ENCODE measurements at places on chromosomes 1 and 21. TPM values are rescaled to one million over a fixed set of nuclear protein-coding genes. Genes with fewer than 3 reads are reported as not detected.

DNA sequence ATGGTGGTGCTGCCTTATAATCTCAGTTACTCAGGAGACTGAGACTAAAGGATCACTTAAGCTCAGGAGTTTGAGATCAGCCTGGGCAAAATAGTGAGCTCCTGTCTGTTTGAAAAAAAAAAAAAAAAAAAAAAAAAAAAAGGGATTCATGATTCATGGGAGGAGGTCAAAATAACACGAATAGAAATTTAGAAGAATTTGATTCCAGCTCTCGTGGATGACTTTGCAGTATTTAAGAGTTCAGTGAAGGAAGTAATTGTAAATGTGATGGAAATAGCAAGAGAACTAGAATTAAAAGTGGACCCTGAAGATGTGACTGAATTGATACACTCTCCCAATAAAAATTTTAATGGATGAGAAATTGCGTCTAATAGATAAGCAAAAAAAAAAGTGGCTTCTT, 15.8 kb downstream of the AUNIP start:
- DNase-seq, result no peak

PCP4 gene
- 5.4 TPM for total RNA-seq

DNA sequence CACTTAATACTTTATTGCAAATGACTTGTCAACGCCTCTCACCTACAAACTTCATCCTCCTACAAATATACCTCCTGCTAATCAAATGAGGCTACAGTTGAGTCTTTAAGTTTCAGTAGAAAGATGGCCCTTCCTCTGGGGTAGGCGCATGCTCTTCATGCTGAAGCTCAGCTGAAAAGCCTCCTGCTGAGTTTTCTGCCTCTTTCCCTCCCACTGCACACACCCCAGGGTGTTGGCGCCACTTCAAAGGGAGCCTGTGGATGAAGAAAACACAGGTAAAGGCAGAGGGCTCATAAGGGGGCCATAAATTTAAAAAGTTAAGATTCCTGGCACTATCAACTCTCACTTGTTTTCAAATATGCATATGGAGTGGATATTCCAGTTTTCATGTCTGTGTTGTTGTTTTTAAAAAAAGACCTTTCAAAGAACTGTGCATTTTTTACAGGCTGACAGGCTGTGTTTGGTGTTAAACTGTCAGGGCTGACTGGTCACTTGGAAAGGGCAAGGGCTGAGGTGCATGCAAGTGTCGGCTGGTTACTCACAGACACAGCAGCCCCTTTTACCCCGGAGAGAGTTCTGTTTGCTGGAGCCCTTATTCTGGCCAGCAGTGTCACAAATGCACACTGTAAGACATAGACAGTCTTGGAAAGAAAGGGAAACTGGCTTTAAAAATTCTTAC, 42.9 kb upstream of the LGALS8 start:
- DNase-seq, result no peak

NADK gene
- total RNA-seq, result 26.9 TPM

GRCh38 chr1:17966341-17966740, 141.3 kb upstream of the IGSF21 start:
- no peak for DNase-seq

RNF187 gene
- total RNA-seq, result 85.4 TPM

DNA sequence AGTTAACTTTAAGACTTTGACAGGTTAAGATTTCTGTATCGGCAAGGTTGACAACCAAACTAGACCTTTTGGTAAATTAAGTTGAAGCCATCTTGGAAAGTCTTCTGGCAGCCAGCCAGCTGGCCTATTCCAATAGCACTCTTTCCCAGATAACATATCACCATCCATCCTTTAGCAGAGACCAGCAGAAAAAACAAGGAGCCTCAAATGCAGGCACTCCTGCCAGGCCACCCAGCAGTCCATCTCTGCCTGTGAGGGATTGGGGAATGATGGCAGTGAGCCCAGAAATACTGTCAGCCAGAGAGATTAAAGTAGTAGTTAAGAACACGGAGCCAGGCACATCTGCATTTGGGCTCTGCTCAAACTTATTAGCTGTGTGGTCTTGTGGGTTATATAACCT, 19.4 kb downstream of the ZBTB40 start:
- DNase-seq, result peak; percentile 80

S100A7 gene
- not detected for total RNA-seq

- DNase-seq, result no peak
These were observed 40.4 kb downstream of the RHBG start for GRCh38 chr1:156409439-156409838.

GRCh38 chr1:209404577-209404976, 178.9 kb upstream of the CAMK1G start:
- DNase-seq, result no peak

DNA sequence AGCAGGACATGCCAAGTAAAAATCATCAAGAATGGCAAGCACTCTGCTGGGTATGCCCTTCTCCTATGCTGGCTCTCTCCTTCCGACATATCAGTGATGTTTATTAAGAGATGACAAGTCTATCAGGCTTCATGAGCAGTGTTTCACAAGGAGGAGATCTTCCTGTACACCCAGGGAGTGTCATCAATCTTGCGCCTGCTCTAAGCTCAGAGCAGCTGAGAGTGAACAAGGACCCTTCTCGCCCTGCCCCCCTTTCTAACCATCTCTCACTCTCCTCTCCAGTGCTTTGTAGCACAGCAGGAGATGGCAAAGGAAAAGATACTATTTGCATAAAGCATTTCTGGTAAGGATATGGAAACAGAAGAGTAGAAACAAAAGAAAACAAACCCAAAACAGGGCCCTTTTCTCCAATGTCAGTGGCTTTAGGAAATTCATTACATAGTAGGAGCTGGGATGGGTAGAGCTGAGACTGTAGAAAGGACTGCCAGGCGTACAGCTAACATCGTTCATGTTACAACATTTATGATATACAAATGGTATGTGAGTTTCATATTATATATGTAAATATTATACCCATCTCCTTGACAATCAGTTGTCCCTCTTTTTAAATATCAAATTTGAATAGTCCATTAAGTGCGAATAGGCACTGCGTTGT, 201.7 kb downstream of the NUF2 start:
- DNase-seq, result no peak

C4BPA gene
- total RNA-seq, result not detected

- no peak for DNase-seq
These were observed 737.6 kb downstream of the PLA2G4A start for GRCh38 chr1:187566354-187566753.

GRCh38 chr1:211641942-211642341, 33.5 kb downstream of the NEK2 start:
- no peak for DNase-seq

TMEM125 gene
- total RNA-seq, result not detected

AUNIP gene
- not detected for total RNA-seq

DNA sequence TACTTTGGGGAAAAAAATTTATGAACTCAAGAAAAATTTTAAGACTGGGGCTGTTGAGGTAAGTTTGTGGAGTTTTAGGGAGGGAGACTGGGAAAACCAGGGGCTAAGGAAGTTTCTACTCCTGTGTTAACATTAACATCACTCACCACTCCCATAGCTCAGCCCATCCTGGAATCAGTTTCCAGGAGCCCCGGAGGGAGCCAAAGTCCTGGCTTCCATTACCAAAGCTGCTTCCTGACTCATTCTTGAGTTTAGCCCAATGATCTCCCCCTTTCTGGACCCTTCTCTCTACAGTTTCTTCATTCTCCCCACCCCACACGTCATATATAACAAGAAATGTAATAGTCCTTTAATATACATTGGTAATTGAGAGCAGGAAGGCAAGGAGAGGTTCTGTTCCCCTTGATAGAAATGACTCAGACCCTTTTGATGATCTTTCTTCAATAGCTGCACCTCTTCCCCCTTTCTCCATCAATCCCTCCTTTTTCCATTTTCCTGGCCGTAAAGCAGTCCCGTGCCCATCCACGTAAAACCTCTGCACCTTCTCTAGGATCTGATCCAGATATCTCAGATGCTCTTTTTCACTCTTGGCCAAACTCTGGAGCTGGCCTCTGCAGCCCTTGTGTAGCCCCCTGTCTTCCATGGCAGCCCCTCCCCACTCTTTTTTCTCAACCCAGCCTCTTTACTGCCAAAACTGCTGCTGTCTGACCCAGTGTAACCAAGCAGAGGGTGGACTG, 4.6 kb upstream of the PIAS3 start:
- no peak for DNase-seq

DNA sequence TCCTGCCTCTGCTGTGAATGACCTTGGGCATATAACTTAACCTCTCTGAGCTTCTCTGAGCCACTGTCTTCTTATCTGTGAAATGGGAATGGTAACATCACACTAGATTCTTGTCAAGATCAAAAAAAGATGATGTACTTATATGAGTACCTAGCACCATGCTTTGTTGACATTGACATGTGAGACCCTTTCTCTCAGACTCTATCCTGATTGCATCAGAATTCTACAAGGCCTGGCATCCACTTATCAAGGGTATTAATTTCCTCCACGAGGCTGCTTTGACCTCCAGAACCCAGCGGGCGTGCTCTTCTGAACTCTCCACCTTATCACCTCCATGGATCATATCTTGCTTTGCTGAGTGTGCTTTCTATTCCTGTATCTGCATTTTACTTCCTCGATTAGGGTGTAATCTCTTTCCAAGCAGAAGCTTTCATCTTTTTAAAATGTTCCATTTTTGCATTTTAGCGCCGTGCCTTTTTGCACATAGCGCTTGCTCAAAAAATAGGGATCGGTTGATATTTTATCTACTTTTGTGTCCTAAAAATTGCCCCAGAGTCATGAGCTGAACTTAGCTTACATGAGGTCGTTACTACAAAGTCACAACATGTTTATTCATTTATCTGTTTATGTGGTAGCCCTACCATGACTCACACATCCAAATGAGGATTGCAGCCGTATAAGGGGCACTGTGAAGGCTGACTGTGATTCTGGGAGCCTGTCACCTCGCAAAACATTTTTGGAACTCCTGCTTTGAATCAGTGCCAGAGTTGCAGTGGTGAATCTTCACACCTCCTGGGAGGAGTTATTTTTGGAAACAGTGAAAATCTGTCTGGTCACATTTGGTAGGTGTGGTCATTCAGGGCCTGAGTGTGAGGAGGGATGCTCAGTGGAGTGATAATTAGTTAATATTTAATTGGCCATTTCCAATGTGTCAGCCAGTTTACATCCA, 63.2 kb downstream of the IER5 start:
- no peak for DNase-seq

- DNase-seq, result no peak
These were observed 17.4 kb upstream of the PRDM16 start for GRCh38 chr1:3051270-3052268.

DNA sequence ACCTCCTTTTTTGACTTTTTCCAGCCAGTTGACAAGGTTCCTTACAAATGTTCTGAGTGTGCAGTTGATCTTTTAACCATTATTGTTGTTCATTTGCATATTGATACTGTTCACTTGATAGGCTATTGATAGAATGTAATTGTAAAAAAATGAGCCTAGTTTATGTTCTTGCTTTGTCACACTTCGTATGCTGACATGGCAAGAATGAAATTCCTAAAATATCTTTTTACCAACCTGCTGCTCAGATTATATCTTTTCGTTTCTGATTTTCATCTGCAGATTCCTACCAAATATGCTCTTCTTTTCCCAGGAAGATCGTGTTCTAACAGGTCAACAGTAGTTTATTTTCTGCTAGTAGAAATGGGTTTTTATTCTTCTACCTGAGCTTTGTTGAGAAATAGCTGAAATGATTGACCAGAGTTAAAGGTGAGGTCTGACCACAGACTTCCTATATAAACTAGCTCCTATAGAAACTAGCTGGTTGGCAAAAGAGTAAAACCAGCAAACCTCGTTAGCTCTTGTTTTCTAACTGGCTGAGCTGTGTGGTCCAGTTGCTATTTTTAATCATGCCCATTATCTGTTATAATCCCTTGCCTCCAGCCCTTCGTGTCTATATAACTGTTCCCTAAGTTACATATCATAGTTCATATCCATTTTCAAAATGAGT, 174.8 kb downstream of the HS2ST1 start:
- DNase-seq, result no peak

- DNase-seq, result no peak
These were observed 180.6 kb downstream of the PAPPA2 start for GRCh38 chr1:176643536-176643935.

DNA sequence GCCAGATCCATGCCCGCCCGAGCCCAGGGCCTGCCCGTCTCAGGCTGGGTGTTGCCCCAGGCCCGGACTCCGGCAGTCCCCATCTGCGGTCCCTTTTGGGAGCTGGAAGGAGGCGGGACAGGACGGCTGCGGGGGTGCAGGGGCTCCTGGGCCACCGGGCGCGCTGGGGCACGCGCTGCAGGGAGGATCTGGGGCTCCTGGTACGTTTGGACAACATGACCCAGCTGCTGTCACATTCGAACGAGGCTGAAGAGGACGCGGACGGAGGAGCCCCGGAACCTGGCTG, 6.6 kb upstream of the CALML6 start:
- DNase-seq, result no peak

IKBKE gene
- 0.62 TPM for total RNA-seq

HMGN2 gene
- 150 TPM for total RNA-seq

- DNase-seq, result no peak
These were observed 2.5 kb downstream of the WLS start for GRCh38 chr1:68229650-68230483.

IL10RB gene
- total RNA-seq, result 8.9 TPM

GRCh38 chr1:3906672-3907020, 6.6 kb upstream of the C1orf174 start:
- DNase-seq, result no peak

DNA sequence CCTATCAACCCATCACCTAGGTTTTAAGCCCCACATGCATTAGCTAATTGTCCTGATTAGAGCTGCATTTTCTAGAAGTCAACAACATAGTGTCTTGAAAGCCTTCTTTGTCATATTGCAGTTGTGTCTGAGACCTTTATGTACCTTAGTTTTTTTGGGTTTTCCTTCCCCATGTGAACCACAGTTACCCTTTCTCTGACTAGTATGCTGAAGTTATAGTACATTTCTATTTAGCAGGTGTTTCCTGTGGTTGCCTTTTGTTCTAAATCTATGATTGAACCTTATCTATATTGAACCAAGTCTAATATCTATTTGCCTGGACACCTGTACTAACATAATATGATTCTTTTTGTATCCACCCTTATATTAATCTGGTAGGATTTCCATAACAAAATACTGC, 135.6 kb downstream of the ST6GALNAC3 start:
- no peak for DNase-seq

GLUL gene
- 433 TPM for total RNA-seq

DNA sequence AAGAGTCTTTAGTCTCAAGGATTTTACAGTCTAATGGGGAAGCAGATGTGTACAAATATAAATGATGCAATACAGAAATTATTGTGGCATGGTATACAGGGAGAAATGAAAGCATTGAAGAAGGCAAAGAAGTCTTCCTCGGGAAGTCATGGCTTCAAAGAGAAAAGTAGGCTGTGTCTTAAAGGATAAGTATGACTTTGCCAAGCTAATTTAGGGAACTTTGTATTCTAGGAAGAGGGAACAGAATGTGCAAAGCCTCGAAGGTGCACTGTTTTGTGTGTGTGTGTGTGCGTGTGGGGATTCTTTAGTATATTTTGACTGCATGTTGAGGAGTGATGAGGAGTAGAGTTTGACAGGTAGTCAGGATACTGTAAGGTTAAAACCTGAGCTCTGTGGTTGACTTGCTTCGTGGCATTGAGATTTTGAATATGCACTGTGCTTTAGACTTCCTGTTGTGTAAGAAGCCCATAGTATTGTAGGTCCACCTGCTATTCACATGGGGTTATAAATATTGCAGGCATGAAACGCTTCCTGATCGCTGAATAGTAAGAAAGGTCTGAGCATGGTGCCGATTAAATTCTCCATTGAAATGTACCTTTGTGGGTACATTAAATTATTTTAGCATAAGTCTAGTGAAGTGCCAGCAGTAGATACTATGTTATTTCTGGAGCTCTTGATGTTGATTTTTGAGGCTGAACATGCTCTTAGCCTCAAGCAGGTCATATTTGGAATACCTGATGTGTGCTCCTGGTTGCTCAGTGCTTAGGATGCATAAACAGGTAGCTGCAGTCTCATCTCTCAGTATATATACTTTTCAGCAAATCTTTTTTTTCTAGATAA, 8.0 kb downstream of the SMAP2 start:
- no peak for DNase-seq

- no peak for DNase-seq
These were observed 14.8 kb upstream of the CASQ2 start for GRCh38 chr1:115783311-115783710.
